ENCODE measurements at places on chromosomes 12 and 14. TPM values are rescaled to one million over a fixed set of nuclear protein-coding genes. Genes with fewer than 3 reads are reported as not detected.

Gene IFI27
- polyA plus RNA-seq = 8.3 TPM

Gene NYNRIN
- polyA plus RNA-seq = 7.2 TPM

Gene PLEKHG7
- polyA plus RNA-seq = not detected

Gene POTEM
- not detected for polyA plus RNA-seq

Gene RBMS2
- 76.2 TPM for polyA plus RNA-seq

Gene TAS2R46
- polyA plus RNA-seq = not detected

Gene PHETA1
- polyA plus RNA-seq = 3.4 TPM

Gene SPTLC2
- 23.7 TPM for polyA plus RNA-seq

Gene NINJ2
- 1.8 TPM for polyA plus RNA-seq

Gene MYF5
- polyA plus RNA-seq = not detected

Gene LRRC74A
- polyA plus RNA-seq = not detected

Gene CPNE6
- not detected for polyA plus RNA-seq

Data from fibroblast of lung (primary cell).